ENCODE measurements at places on chromosomes 16 and 17. TPM values are rescaled to one million over a fixed set of nuclear protein-coding genes. Genes with fewer than 3 reads are reported as not detected.

RPRML gene
- total RNA-seq: not detected

CMC2 gene
- 138 TPM for total RNA-seq

GRAPL gene
- total RNA-seq: 9.9 TPM

KCNAB3 gene
- total RNA-seq: 11.9 TPM

SLC6A4 gene
- not detected for total RNA-seq

DBNDD1 gene
- total RNA-seq: not detected

HSD11B2 gene
- 0.21 TPM for total RNA-seq

PYY gene
- not detected for total RNA-seq

TP53TG3D gene
- total RNA-seq: not detected

NACA2 gene
- total RNA-seq: not detected

TOB1 gene
- 33.1 TPM for total RNA-seq

ABHD15 gene
- 10.1 TPM for total RNA-seq

TBC1D26 gene
- 1.5 TPM for total RNA-seq

HSPB9 gene
- total RNA-seq: not detected

LAT gene
- 327 TPM for total RNA-seq

SLC13A2 gene
- total RNA-seq: not detected

ZNF750 gene
- not detected for total RNA-seq

Data from activated T-helper 17 cell treated with anti-CD3 and anti-CD28 coated beads, Interleukin-2, amount 50 U/mL, for 72 hours (primary cell).